ENCODE measurements at places on chromosomes 6 and 20.
A peak's percentile ranks its signal among the peaks of the same experiment; 100 is the strongest.

GRCh38 chr6:157253017-157253416 lies 70.3 kb downstream of the TMEM242 start:
- DNase-seq, result no peak

GRCh38 chr6:35223396-35223795 lies 9.6 kb downstream of the SCUBE3 start:
- no peak for DNase-seq

DNA sequence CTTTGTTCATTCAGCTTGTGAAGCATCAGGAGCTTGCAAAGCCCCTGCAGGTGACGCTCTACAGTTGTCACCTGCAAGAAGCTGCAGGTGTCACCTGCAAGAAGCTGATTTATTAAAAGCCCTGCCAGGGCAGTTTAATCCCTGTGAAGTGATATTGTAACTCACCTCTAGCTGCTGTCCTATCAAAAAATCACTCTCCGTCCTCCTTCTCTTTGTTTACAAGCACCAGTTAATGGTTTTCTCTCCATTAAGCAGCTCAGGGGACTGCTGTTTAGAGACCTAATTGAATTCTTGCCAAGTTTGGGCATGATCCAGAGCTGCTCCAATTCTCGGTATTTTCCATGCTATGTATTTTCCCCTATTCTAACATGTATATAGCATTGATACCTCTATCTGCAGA lies 345.9 kb downstream of the ARHGAP18 start:
- no peak for DNase-seq

GRCh38 chr6:85568411-85568810 lies 25.2 kb downstream of the SNX14 start:
- DNase-seq, result no peak

DNA sequence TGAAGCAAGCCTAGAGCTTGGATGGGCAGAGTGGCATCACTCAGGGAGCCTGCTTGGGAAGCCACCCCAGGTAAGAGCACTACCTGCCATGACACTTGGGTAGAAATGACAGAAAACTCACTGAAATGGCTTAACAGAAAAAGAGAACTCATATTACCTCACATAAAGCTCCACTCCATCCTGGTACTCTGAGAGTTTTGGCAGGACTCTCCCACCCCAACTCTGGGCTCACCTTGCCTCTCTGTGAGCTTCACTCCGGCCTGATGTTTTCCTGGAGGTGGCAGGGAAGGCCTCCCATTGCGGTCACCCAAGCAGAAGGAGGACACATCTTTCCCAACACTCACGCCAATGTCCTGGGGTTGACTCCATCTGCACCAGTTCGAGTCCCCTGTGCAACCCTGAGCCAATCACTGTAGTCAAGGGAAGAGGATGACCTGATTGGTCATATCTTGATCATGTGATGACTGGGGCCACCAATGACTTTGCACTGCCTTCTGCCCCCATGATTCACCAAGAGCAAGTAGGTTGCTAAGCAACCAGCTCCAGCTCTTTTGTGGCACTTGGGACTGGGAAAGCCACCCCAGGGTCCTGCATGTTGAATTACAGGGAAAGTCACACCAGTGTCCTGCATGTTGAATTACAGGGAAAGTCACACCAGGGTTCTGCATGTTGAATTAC lies 446.1 kb upstream of the SULF2 start:
- no peak for DNase-seq

DNA sequence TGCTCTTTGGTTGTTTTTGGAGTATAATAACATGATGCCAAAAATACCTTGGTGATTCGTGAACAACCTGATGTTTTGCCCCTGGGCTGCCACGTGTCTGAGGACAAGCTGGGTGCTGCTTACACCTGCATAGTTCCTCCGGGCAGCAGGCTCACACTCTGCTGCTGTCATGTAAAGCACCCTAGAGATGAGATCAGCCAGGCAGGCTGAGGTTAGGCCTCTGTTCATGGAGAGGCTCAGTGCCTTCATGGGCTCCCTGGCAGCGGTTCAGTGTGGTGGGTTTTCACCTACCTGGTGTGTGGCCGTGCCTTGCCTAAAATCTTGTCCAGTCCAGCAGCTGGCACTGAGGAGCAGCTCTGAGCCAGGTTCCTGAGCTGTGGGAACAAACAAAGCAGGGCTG lies 60.1 kb upstream of the TAGAP start:
- no peak for DNase-seq

GRCh38 chr6:3811191-3811590 lies 38.0 kb upstream of the FAM50B start:
- no peak for DNase-seq

- DNase-seq, result peak; percentile 60
These were observed 130.8 kb downstream of the JPH2 start for GRCh38 chr20:44056010-44056698.

DNA sequence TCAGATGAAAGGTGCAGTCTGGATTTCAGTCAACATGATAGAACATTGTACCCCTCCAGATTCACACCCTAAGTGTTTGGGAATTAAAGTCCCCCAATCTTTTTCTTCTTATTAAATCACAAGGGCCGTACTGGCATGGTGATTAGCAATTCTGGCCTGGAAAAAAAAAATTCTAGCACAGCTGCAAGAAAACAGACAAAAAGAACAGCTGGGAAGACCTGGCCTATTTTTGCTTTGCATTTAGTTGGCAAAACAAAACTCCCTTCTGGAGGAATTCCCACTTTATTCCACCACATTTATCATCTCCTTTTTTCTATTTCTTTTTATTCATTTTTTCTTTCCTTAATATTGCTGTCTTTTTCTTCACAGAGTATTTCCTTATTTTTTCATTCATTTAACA lies 39.8 kb upstream of the AKAP12 start:
- DNase-seq, result no peak

DNA sequence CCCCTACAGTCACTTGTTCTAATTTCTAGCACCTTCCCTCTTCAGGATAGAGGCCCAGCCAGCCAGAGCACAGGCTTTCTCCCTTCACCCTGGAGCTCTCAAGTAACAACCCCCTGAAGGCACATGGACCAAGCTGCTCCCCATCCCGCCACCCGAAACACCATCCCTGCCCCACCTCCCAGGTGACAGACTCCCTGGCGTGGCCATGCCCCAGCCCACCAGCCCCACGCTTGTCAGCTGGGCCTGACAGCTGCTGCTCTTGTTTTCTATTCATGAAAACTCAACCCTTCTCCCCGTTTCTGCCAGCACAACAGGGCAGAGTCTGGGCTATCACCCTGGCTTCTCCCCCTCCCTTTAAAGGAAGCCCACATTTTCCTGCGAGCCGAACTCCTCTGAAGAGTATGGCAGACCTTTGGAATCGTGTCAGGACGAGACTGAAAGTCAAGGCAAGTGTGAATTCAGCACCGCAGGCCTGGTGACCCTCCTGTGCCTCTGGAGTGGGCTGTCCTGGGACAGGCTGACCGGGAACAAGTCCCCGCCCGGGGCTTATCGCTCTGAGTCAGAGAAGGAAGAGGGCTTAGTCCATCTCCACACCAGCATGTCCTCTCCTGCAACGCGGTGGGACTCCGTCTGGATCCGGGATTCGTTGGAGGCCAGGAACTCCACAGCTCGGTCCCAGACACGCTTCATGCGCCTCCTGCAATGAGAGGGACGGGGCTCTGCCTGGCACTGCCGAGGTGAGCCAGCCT lies 16.7 kb downstream of the LEMD2 start:
- no peak for DNase-seq

DNA sequence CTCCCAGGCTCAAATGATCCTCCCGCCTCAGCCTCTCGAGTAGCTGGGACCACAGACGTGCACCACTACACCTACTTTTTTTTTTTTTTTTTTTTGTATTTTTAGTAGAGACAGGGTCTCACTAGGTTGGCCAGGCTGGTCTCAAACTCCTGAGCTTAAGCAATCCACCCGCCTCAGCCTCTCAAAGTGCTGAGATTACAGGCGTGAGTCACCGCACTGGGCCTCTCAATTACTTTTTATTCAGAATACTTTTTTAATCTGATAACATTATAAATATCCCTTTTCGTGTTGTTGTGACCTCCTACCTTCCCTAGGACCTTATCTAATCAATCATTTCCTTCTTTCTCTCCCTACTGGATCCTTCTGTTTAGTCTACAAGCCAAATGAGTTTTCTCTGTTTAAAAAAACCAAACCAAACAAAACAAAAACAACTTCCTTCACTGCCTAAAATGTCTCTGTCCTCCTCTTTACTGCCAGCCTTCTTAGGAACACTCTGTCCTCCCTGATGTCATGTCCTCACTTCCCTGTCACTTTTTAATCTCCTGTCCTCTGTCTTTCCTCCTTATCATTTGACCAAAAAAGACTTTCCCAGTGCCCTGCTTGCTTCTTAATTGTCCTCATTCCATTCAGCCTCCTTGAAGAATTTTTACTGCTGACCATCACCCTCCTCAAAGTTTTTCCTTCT lies 85.0 kb downstream of the CAP2 start:
- no peak for DNase-seq

DNA sequence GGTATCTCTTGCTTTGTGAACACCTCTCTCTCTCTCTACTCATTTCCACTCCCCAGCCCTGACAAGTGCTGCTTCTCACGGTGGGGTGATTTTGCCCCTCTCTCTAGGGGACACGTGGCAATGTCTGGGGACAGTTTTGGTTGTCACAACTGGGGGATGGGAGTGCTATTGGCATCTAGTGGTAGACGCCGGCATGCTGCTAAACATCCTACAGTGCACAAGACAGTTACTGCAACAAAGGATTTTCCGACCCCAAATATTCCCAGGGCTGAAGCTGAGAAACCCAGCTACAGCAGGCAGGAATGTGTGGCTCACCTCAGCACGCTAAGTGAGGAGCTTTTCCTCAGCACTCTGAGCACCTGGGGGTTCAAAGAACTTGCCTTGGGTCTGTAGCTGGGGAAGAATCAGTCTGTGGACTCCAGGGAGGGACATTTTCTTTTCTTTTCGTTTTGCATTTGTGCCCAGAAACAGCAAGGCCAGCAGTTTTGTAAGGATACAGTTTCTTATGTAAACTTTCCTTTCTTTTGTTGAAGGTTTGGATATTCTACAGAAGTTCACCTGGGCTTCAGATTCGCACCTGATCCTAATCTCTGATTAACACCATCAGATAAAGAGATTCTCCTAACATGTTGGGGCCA lies 246.9 kb upstream of the ZFP64 start:
- DNase-seq, result no peak

DNA sequence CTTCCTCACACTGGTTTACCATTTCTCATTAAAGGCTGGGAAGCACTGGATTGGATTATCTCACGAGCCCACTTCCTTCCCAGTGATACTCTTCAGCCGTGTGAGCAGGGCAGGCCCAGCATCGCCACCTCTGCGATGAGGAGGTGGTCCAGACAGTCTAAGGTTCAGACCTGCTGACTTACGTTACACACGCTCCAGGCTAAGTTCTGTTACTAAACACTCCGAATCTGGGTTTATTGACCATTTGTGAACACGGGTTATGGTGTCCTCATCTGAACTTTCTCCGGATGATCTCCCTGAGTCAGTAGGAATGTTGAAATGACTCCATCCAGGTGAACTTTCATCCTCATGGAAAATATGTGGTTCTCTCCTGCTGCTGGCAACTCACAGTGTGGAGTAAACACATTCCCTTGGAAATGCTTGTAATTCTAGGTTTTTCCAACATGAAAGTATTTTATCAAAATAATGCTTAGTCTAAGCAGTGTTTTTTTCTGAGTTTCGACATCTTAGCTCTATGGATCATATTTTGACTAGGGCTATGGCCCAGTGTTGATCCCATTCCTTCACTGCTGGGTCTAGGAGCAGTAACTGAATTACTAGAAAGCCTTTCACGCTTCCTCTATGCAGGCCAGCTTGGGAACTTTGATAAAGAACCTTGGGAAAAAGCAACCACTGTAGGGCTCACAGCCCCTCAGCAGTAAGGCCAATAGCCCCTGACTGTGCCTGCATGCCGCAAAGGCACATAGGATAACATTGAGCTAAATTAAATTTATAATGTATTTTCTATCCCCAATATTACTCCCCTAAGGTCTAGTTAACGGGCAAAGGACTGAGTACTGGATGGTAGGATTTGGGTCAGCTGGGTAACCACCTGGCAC lies 37.7 kb upstream of the PXDC1 start:
- no peak for DNase-seq
